ENCODE measurements at places on chromosomes 7 and 10.

DNA sequence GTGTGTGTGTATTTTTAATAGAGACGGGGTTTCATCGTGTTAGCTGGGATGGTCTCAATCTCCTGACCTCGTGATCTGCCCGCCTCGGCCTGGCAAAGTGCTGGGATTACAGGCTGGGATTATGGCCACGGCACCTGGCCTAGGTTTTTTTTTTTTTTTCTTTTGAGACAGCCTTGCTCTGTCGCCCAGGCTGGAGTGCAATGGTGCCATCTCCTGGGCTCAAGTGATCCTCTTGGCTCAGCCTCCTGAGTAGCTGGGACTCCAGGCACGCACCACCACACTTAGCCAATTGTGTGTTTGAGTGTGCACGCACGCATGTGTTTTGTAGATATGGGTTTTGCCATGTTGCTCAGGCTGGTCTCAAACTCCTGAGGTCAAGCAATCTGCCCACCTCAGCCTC lies 629.8 kb downstream of the ETV1 start:
- DNase-seq, result no peak

DNA sequence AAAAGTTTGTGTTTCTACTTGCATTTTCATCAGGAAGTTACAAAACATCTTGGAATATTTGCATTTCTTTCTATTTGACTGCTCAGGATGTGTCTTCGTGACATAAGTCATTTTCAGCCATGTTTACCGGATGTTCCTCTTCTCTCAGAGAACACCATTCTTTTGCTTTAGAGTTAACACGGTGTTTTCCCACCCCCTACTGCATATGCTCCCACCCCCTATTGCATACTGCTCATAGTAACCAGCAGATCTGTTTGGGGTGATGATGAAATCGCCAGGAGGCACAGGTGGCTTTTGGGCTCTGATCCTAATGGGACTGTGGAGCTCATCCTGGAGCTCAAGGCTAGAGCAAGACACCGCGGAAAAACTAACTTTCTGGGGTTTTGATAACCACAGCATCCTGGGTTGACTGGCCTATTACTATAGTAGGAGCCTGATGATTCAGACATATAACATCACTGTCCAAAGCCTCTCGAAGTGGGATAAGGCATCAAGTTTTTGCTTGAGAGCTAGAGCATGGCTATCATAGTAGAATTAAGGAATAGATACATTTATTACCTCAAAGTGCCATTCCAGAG lies 65.1 kb upstream of the BET1 start:
- DNase-seq, result no peak

- DNase-seq, result no peak
These were observed 48.3 kb upstream of the NRBF2 start for GRCh38 chr10:63084690-63085382.

DNA sequence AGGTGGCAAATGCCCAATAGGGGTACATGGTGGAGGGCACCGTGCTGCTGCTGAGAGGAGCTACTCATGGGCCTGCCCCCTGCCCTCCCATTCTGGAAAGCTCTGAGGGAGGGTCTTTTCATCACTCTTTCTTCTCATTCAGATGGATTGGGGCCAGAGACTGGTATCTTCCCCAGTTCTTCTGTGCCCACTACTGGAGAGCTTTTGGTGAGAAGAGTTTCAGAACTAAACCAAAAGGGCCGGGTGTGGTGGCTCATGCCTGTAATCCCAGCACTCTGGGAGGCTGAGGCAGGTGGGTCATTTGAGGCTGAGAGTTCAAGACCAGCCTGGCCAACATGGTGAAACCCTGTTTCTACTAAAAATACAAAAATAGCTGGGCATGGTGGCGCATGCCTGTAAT lies 12.5 kb downstream of the ADRA2A start:
- no peak for DNase-seq

DNA sequence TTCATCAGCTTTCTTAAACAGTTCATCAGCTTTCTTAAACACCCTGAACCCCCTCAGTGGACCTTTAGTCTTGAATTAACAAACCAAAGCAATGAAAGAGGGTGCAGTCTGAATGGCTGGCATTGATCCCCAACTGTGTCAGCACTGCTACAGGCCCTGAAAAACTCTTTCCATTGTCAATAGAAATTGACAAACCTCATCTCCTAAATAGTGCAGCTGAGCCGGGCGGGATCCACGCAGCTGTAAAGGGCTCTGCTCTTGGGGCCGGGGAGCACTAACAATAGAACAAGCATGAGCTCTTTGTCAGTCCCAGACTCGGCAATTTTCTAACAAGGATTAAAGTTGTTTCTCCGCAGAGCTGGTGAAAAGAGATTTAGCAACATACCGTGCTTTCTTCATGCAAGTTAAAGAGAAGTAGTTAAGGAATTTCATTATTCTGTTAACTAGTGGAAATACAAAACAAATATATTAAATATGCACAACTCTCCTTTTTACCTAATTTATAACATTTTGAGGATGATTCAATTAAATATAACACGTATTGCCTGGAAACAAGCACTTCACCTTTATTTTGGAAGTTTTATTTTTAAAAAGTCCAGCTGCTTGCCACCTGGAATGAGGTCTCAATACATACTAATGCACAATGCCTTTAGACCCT lies 24.7 kb upstream of the FEZF1 start:
- no peak for DNase-seq

DNA sequence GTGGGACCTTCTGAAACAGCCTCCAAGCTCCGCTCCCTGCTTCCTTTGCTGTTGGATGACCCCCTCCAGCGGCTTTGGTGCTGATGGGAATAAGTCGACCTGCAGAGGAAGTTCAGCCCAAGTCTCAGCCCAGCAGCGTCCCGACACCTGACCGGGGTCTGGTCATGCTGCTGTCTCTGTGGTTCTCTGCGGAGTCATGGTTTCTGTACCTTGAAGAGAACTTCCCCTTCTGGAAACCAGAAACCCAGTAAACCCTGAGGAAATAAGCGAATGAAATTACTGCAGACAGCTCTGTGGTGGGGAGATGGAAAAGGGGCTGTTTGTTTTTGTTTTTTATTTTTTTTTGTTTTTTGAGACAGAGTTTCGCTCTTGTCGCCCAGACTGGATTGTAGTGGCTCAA lies 18.3 kb upstream of the ZNF12 start:
- no peak for DNase-seq

DNA sequence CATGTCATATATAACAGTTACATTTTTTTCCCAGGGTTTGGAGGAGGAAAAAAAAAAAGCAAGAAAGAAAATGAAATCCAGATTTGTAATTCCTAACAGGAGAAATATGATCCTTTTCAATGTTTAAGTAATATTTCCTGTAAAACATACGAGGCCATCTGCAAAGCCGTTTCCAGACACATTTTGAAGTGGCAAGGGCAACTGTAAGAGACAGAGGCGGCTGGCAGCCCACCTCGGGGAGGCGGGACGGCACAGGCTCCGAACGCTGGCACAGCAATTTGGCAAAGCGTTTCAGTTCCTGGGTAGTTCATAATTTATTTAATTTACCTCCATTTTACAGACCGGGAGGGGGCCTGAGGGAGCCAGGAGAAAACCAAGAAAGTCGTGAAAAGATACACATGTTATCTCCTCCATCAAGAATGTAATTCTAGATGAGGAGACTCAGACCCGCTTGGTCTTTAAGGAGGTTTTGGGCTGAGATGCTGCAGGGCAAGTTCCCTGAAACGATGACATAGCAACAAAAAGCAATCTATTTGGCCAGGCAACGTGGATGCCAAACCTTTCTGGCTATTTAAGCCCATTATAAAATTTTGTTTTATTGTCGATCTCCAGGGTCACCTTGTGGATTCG lies 448.5 kb upstream of the MKI67 start:
- DNase-seq, result no peak

GRCh38 chr10:131312478-131312836 lies 936 bp upstream of the TCERG1L start:
- DNase-seq, result no peak
